ENCODE measurements at places on chromosomes 1 and 21. TPM values are rescaled to one million over a fixed set of nuclear protein-coding genes. Genes with fewer than 3 reads are reported as not detected.
A peak's percentile ranks its signal among the peaks of the same experiment; 100 is the strongest.

Gene GPR25
- 0.29 TPM for total RNA-seq

Gene HCRTR1
- total RNA-seq: not detected

Gene OXCT2
- total RNA-seq: 0.66 TPM

Gene RGL1
- total RNA-seq: 24.9 TPM

Gene AKR7A3
- 5.1 TPM for total RNA-seq

Gene KCND3
- 10.2 TPM for total RNA-seq

Gene PTPN7
- total RNA-seq: 4.2 TPM

Gene CDC14A
- 49.3 TPM for total RNA-seq

Gene DRAM2
- 51.5 TPM for total RNA-seq

Gene CCSAP
- total RNA-seq: 13.5 TPM

DNA sequence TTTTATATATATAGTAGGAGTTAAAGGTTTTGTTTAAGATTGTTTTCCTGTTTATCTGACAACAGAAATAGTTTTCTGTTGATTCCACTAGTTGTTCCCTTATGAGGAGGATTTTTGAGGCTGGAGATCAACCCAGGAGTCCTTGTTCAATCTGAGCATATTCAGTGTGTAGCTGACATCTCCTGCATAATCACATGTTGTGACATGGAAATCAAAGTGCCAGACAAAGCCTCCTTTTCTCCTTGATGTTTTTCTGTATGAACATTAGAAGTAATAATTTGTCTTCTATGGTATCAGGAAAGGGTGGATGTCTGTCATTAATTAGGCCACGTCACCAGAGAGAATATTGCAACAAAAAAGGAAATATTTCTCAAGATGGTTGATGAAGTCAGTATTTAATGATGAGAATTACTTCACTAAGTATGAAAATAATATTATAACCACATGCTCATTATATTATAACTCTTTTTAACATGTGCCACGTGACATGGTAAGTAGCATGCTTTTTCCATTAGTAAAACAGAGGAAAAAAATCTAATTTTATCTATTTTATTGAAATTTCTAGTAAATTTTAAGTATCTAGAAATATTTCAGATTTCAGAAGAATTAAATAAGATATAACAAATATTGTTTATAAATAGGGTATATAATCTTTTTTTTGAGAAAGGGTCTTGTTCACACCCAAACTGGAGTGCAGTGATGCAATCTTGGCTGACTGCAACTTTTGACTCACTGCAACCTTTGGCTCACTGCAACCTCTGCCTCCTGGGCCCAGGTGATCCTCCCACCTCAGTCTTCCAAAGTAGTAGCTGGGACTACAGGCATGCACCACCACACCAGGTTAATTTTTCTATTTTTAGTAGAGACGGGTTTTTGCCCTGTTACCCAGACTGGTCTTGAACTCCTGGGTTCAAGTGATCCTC, 223.5 kb downstream of the HMCN1 start:
- DNase-seq: no peak

DNA sequence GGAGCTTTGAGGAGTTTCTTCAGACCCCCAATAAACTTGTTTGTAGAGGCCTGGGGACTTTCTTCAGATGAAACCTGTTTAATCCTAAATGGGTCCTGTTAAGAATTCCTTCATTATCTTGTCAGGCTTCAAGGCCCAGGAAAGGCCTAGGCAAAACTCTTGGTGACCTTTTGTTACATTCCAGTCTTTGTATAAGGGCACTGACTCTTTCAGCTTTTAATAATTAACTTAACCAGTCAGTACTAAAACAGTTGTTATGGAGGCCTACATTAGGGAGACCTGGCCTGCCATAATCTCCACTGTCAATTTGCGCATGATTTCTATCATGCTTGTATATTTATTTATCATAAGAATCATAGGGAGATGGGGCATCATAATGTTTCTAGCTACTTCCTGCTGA, 110.2 kb downstream of the FCRL5 start:
- no peak for DNase-seq

DNA sequence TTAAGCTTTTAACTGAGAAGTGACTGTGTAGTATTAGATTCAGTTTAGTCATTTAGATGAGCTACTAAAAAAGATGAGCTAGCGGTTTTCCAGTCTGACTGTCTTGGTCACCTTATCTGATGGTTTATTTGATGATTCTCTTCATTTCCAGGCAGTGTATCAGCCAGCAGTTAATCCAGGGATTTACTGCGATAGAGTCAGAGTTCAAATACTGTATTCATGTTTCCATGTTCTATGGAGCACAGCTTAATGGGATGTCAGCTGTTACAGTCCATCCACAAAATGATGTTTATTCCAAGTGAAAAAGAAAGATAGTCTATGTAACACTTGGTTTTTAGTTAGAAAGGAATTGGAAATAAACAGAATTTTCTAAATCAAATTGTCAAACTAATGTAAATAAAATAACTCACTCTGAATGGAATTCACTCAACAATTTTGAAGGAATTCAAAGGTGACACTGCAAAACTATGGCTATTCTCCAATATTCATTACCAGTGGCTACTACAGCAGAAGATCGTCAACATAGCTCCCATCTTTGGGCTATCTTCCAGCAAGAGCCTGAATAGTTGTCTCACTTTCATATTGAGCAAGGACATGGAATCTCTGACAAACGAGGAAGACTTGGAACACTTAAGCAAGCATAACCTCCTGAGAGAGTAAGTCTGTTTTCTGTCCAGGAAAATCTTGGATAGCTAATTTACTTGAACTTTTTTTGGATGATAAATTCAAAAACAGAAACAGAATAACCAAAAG, 54.6 kb upstream of the DPT start:
- no peak for DNase-seq

- DNase-seq: no peak
These were observed 20.8 kb upstream of the EPB41 start for GRCh38 chr1:28893403-28894102.

- DNase-seq: peak; percentile 74
These were observed 51.8 kb downstream of the EDN2 start for GRCh38 chr1:41432481-41433280.

DNA sequence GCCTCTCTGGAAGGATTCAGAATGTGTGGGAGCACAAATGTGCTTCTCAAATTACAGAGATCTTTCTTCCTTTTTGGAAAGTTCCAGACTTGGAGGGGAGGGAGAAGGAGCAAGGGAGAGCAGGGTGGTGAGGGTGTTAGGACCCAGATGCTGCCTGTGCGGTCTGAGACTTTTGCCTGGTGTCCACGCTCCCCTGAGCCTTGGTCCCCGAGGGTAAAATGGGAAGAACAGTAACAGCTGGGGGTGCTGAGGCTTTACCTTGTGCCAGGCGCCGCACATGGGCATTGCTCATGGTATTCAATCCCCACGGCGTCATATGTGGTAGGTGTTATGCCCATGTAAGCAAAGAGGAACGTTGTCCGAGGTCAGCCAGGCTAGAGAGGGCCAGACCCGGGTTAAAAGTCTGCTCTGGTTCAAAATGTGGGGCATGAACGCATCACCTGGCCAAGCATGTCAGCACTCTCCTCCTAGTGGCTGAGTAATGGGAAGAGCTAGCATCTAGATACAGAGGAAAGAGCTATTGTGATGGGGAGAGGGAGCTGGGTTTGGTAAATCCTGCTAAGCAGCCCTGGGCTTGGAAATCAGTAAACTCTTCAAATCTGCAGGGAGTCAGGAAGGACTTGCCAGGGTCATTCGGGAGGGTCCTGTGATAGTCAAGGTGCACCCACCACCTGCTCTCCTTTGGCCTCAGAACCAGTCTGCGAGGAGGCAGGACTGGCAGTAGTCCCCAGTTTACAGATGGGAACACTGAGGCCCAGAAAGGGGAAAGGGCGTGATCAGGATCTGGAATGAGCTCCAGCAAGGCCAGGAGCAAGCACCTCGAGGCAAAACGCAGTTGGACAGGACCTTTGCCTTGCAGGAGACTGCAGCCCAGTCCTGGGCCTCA, 4.5 kb upstream of the RUNX3 start:
- DNase-seq: no peak

DNA sequence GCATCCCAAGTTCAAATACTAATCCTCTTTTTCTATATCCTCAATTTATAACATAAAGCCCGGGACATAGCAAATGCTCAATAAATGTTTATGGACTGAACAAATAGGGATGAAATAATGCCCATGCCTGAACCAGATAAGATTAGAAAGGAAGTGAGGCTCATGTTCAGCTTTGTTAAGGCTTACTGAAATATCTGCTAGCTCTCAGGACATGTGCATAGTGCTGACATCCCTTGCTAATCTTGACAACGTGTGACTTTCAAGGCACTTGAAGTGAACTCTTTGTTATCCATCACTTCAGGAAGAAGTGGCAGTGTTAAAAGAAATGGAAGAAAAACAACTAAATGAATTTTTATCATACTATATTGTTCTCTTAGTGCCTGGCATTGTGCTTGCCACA, 260.3 kb upstream of the SGIP1 start:
- DNase-seq: no peak

- DNase-seq: peak; percentile 41
These were observed 46.4 kb downstream of the WNT9A start for GRCh38 chr1:227901239-227901905.

- no peak for DNase-seq
These were observed 48.3 kb upstream of the TDRD10 start for GRCh38 chr1:154453574-154454352.

DNA sequence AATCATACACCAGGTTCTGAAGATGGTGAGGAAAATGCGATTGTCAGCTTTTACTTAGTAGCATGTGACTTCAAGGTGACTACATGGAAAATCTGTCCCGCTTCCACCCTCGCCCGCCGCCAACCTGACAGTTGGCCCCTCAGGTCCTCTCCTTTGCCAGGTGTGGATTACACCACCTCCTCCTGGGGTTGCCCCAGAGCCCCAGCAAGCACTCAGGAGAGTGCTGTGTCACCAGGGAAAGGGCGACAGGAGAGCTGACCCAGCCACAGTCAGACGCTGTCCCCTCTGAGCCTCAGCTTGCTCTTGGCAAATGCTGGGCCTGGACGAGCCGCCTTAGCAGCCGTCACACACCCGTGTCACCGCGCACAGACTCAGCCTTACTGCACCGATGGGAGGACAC, 17.9 kb downstream of the PTTG1IP start:
- no peak for DNase-seq

DNA sequence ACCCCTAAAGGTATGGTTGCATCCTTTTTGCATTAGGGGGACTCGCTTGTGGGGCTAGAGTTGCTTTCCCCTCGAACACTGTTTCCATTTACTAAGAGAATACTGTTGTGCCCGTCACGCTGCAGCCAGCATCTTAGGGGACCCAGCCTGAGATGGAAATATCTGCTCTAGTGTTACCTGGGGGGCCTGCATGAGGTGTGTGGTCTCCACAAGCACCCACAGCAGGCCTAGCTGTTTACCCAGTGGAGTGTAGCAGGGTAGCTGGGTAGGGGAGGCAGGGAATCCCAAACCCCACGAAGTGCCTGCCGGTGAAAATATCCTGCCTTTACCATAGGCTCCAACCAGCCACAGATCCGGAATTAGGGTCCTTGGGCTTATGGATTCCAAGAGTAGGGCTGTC, 303.6 kb downstream of the PTPRU start:
- no peak for DNase-seq

DNA sequence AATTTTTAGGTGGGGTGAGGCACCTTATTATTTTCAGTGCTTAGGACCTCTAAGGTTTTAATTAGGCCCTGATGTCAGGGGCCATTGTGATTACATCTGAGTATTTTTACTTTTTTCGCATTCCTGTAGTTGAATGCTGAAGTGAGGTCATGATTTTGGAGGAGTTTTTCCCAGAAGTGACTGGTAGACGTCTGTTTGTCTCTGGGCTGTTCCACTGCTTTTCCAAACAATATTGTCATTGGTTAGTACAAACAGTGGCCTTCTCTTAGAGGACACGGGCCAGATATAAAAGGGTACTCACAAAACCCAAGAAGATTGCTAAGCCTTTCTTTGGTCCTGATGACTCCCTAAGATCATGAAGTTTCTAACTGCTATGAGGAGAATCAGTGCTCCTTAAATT, 7.6 kb upstream of the RASAL2 start:
- DNase-seq: no peak

DNA sequence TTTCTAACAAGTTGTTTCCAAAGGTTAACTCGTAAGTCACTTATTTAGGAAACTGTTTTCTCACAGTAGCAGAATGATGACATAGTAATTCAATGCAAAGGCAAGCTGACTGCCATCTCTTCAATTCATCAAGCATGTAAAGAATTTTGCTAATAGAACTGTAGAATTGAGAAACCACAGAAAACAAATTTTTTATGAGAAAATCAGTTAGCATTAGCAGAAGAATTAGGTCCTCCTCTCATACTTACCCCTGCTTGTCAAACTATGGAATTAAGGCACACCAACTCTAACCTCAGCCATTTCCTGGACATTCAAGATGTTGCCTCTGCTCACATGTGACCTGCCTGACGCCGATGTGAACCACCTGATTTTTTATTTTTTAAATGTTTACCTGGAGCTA, 115.2 kb downstream of the LRRC40 start:
- no peak for DNase-seq

GRCh38 chr1:69492286-69492685, 75.4 kb upstream of the LRRC7 start:
- DNase-seq: no peak

DNA sequence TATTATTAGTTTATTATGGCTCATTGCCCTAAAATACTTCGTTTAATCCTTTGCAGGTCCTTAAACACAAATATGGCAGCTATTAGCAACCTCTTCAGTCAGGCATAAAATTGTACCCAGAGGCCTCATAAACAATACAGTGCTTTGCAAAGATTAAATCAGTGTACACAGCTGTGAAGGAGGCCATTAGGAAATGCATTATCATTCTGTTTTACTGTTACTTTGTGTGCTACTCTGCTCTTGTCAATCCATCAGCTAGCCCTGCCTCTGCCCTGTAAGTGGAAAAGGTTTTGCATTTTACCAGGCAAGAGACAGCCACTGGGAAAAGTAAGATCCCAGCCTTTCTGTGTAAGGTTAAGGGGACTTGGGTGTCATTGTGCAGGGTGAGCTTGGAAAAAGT, 415.7 kb upstream of the DAB1 start:
- DNase-seq: no peak

- DNase-seq: no peak
These were observed 93.4 kb downstream of the CD58 start for GRCh38 chr1:116477429-116477828.

GRCh38 chr1:108504447-108504846, 54.3 kb downstream of the NBPF6 start:
- no peak for DNase-seq

GRCh38 chr1:29634324-29634723, 398.0 kb downstream of the PTPRU start:
- DNase-seq: no peak

- no peak for DNase-seq
These were observed 637 bp downstream of the LYPLA2 start for GRCh38 chr1:23791516-23792047.

DNA sequence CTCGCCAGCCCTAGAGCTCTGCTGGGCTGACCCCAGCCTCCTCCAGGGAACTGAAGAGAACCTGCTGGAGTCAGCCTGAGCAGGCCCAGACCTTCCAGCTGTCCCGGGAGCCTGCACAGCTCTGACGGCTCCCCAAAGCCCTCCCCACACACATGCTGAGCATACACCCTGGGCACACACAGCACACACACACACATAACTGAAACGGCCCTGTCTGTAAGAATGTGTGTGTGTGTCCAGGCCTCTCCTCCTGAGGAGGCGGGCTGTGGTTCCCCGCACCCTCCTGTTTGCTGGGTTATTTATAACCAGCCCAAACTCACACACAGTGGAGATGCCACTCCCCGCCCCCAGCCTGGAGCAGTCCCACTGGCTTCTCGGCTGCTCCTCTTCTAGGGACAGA, 20.2 kb downstream of the SDC3 start:
- DNase-seq: peak; percentile 76

- no peak for DNase-seq
These were observed 62.6 kb upstream of the ACOT11 start for GRCh38 chr1:54485416-54485815.

All from breast epithelium (tissue), 4 donors.